Spinal cord (tissue), 10 donors: ENCODE measurements at places on chromosomes 5 and 9. TPM values are rescaled to one million over a fixed set of nuclear protein-coding genes. Genes with fewer than 3 reads are reported as not detected.

Gene PKD2L2
- 0.63 TPM for polyA plus RNA-seq

Gene UHRF2
- polyA plus RNA-seq, result 37.7 TPM

Gene CCL28
- 2.4 TPM for polyA plus RNA-seq

Gene TMEM252
- 0.55 TPM for polyA plus RNA-seq

Gene DMRT2
- 3.2 TPM for polyA plus RNA-seq

Gene IL9
- polyA plus RNA-seq, result 1.3 TPM

Gene CDKN2A
- polyA plus RNA-seq, result 0.80 TPM

Gene TEK
- polyA plus RNA-seq, result 12.0 TPM

Gene SH3RF2
- 0.38 TPM for polyA plus RNA-seq

Gene SLC28A3
- 0.24 TPM for polyA plus RNA-seq

Gene SPRY4
- 28.4 TPM for polyA plus RNA-seq

Gene SH3TC2
- polyA plus RNA-seq, result 7.3 TPM

Gene TIMD4
- 0.50 TPM for polyA plus RNA-seq

Gene MEGF10
- polyA plus RNA-seq, result 31.2 TPM

Gene NUTM2F
- polyA plus RNA-seq, result not detected

Gene ITK
- polyA plus RNA-seq, result 0.41 TPM

Gene ARHGEF37
- polyA plus RNA-seq, result 5.6 TPM

Gene DIRAS2
- 43.5 TPM for polyA plus RNA-seq

Gene KLHL9
- 52.3 TPM for polyA plus RNA-seq

Gene ARSI
- polyA plus RNA-seq, result 1.3 TPM

Gene FOXE1
- polyA plus RNA-seq, result not detected

Gene SLC27A4
- polyA plus RNA-seq, result 53.7 TPM

Gene SPATA31D1
- polyA plus RNA-seq, result not detected

Gene PCDHGA8
- 2.1 TPM for polyA plus RNA-seq

Gene FAM78A
- 5.1 TPM for polyA plus RNA-seq

Gene CD74
- polyA plus RNA-seq, result 109 TPM

Gene NSG2
- 443 TPM for polyA plus RNA-seq

Gene CYLC2
- not detected for polyA plus RNA-seq
